CD4-positive, alpha-beta T cell (primary cell): ENCODE measurements at places on chromosomes 6 and 20.
A peak's percentile ranks its signal among the peaks of the same experiment; 100 is the strongest.

DNA sequence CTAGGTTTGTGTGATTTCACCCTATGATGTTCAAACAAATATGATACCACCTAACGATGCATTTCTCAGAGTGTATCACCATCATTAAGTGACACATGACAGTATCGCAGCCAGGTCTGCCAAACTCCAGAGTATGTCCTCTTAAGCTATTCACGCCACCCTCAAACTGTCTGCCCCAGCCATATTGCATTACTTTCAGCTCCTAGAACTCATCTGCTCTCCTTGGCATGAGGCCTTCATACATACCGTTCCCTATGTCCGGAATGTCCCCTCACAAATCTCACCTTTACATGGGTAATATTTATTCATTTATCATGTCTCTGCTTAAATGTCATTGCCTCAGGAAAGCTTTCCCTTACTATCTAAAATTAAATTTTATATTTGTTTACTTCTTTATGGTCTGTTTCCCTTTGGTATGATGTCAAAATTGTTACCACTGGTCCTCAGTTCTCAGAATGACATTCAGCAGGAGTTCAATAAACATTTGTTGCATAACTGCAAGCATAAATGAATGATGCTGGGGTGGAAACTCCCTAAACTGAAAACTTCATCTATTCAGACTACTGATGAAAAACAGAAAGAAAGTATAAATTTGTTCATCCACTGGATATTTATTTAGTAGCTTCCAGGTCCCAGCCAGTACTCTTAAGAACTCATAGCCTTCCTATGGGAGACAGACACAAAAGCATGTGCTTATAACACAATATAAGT, 3.2 kb downstream of the SESN1 start:
- H3K27ac ChIP-seq: no peak overlapping the region
- H3K27me3 ChIP-seq: no peaks in the 10 kb centered on the region
- H3K4me3 ChIP-seq: no peak overlapping the region
- peaks cover 15% of the 10 kb centered on the region for H3K4me1 ChIP-seq
- H3K36me3 ChIP-seq: no peaks in the 10 kb centered on the region
- DNase-seq: no peak

GRCh38 chr6:148286563-148286962, 56.1 kb upstream of the SASH1 start:
- no peak overlapping the region for H3K27ac ChIP-seq
- H3K27me3 ChIP-seq: no peaks in the 10 kb centered on the region
- H3K36me3 ChIP-seq: no peaks in the 10 kb centered on the region
- no peaks in the 10 kb centered on the region for H3K4me1 ChIP-seq

GRCh38 chr6:154157082-154157481, 118.0 kb downstream of the OPRM1 start:
- peak overlapping the region; percentile 44 for H3K4me3 ChIP-seq
- H3K4me1 ChIP-seq: peaks cover 33% of the 10 kb centered on the region
- H3K27ac ChIP-seq: peak overlapping the region; percentile 77
- peaks cover 15% of the 10 kb centered on the region for H3K36me3 ChIP-seq
- no peaks in the 10 kb centered on the region for H3K27me3 ChIP-seq

DNA sequence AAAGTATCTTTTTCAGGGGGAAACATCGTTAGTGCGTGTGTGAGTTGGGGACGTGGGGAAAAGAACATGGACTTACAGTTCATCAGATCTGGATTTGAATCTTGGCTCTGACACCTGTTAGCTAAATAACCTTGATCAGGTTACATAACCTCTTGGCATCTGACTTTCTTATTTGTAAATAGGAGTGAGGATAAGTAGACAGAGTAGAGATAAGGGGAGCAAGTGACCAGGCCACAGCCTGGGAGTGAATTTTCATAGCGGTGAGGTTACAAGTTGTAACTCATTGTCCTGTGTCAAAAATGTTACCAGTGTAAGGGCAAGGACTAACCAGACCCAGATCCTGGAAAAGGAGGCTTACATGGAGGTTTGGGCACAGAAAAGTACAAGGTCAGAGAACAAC, 733.5 kb upstream of the MMS22L start:
- no peaks in the 10 kb centered on the region for H3K27me3 ChIP-seq
- no peak for DNase-seq
- no peaks in the 10 kb centered on the region for H3K4me1 ChIP-seq
- H3K27ac ChIP-seq: no peak overlapping the region
- no peaks in the 10 kb centered on the region for H3K36me3 ChIP-seq

DNA sequence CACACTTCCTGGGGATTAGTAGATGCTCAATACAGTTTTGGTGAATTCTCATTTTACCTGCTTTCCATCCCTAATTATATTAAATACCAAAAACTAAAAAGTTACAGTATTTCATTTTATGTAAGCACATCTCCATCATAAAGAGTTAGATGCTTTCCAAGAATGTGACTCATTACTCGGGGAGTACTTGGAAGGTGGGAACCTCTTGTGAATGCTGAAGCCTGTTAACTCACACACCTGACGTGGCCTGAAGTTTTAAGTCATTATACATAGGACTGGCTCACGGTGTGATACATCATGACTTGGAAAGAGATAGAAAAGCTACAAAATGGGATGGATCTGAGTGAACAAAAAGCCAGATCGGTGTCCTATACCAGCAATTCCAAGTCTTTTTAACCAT, 2.2 kb upstream of the OSER1 start:
- peaks cover 38% of the 10 kb centered on the region for H3K4me1 ChIP-seq
- no peaks in the 10 kb centered on the region for H3K27me3 ChIP-seq
- H3K36me3 ChIP-seq: no peaks in the 10 kb centered on the region
- H3K27ac ChIP-seq: no peak overlapping the region

- peaks cover 4% of the 10 kb centered on the region for H3K4me1 ChIP-seq
- no peak overlapping the region for H3K4me3 ChIP-seq
- DNase-seq: no peak
- H3K36me3 ChIP-seq: no peaks in the 10 kb centered on the region
- no peak overlapping the region for H3K27ac ChIP-seq
These were observed 25.7 kb upstream of the IGF2R start for GRCh38 chr6:159943101-159943632.

DNA sequence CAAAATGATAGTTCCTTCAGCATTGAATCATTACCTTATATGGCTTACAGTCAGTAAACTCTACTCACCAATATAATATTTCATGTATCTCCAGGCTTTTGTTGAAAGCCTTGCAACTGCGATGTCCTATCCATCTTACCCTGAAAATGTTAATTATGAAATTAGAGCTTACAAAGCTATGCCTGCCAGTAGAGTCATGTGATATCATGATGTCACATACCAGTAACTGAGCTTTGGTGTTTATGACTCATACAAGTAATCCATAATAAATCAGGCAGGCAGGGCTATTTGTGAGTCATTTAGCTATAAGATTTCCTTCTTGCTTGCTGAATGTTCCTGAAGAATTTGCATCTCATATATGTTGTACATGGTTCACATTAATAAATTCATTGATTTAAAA, 44.9 kb upstream of the FAM83B start:
- no peak for DNase-seq
- H3K36me3 ChIP-seq: no peaks in the 10 kb centered on the region
- no peaks in the 10 kb centered on the region for H3K27me3 ChIP-seq
- H3K4me3 ChIP-seq: no peak overlapping the region
- H3K27ac ChIP-seq: no peak overlapping the region
- H3K4me1 ChIP-seq: no peaks in the 10 kb centered on the region

DNA sequence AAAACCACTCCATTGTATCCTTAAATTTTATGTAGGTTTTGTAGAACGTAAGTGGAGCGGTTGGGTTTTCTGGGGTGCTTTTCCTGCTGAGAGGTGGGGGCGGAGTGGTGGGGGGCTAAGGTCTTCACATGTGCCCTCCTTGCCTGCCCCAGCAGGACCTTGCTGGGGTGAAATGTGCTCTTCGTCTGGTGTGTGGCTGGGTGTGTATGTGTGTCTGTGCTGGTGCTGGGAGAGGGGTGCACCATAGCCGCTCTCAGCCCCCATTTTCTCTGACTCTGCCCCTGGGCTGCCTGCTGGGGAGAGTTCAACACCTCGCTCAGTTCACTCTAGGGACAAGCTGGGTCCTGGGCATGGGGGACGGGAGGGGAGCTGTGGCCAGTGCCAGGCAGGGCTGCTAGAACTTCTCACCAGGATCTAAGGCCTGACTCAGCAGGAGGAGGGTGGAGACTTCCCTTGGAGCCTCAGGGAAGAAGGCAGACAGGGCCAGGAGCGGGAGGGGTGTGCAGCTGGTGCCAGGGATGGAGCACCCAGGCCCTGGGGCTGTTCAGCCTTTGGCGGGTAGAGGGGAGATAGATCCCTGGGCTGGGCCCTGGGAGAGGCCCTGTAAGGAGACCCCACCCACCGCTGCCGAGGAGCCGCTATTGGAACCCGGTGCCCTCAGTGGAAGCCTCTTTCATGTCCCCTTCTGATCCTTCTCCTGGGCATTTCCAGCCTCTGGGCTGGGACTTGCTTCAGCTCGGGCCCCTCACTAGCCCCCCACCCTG, 4.8 kb downstream of the SOX18 start:
- peaks cover 2% of the 10 kb centered on the region for H3K27me3 ChIP-seq
- peaks cover 36% of the 10 kb centered on the region for H3K4me1 ChIP-seq
- no peak for DNase-seq
- H3K36me3 ChIP-seq: no peaks in the 10 kb centered on the region

DNA sequence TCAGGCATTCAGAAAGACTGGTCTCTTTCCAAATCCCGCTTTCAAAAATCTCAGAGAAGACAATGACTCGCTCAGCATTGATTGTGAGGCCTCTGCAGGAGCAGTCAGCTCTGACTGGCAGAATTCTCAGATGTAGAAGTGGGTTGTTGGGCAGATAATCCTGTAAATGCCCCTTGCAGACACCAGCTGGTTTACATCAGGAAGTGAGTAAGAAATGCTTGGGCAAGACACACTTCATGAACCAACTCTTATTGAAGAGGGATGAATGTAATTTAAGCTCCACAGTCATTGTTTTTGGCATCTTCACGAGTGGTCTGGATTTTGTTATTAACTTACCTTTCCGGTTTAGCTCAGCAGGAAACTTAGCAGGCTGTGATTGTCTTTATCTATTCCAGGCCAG, 166.6 kb downstream of the PLCB4 start:
- H3K27ac ChIP-seq: no peak overlapping the region
- no peaks in the 10 kb centered on the region for H3K36me3 ChIP-seq
- no peaks in the 10 kb centered on the region for H3K4me1 ChIP-seq

DNA sequence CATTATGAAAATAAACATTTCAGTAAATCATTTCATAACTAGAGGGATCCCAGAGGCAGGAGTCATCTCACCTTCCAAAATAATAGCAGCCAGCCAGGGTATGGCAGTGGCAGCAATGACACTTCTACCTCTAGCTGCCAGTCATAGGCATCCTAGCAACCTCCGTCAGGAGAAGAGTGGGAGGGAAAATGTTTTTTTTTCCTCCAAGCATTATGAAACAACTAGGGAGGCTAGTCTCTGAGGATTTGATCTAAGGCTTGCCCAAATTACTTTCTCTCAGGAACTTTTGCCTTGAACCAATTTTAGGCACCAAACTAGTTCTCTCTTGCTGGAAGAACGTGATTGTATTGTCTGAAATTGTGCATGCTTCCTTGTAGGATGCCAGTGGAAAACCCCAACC, 208.7 kb upstream of the PREP start:
- H3K4me1 ChIP-seq: no peaks in the 10 kb centered on the region
- no peaks in the 10 kb centered on the region for H3K27me3 ChIP-seq
- H3K27ac ChIP-seq: no peak overlapping the region
- DNase-seq: no peak
- no peak overlapping the region for H3K4me3 ChIP-seq

- H3K27me3 ChIP-seq: no peaks in the 10 kb centered on the region
- H3K36me3 ChIP-seq: no peaks in the 10 kb centered on the region
These were observed 212.0 kb upstream of the PROKR2 start for GRCh38 chr20:5528719-5529256.

DNA sequence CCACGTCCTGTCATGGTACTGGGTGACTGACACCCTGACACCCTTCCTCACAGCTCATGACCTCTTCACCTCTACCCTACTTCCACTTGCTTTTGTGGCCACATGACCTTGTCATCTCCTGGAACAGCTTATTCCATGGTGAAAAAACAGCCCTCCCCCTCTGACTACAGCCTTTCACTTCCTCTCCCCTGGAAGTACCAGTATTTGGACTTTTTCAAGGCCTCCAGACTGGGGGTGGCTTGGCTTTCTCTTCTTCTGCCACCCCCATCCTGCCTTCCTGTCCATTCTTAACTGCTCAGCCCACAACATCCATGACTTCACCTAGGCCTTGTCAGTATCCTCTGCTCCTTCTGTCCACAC, 168.4 kb downstream of the CARMIL1 start:
- no peaks in the 10 kb centered on the region for H3K27me3 ChIP-seq
- no peak overlapping the region for H3K4me3 ChIP-seq
- no peak overlapping the region for H3K27ac ChIP-seq
- peak; percentile 53 for DNase-seq
- peaks cover 2% of the 10 kb centered on the region for H3K4me1 ChIP-seq
- H3K36me3 ChIP-seq: no peaks in the 10 kb centered on the region

- no peaks in the 10 kb centered on the region for H3K36me3 ChIP-seq
- H3K27ac ChIP-seq: no peak overlapping the region
- no peak overlapping the region for H3K4me3 ChIP-seq
- no peaks in the 10 kb centered on the region for H3K27me3 ChIP-seq
These were observed 20.7 kb downstream of the LRRC1 start for GRCh38 chr6:53815381-53816119.
